NCI-H2029 treated with DMSO at 0.1 percent for 48 hours (cell line): ENCODE measurements at places on chromosomes 4 and X.

- DNase-seq, result no peak
Observed at GRCh38 chrX:125826080-125826479, 340.0 kb downstream of the DCAF12L2 start.

GRCh38 chr4:103372002-103372558 is 173.9 kb upstream of the CENPE start:
- no peak for DNase-seq

DNA sequence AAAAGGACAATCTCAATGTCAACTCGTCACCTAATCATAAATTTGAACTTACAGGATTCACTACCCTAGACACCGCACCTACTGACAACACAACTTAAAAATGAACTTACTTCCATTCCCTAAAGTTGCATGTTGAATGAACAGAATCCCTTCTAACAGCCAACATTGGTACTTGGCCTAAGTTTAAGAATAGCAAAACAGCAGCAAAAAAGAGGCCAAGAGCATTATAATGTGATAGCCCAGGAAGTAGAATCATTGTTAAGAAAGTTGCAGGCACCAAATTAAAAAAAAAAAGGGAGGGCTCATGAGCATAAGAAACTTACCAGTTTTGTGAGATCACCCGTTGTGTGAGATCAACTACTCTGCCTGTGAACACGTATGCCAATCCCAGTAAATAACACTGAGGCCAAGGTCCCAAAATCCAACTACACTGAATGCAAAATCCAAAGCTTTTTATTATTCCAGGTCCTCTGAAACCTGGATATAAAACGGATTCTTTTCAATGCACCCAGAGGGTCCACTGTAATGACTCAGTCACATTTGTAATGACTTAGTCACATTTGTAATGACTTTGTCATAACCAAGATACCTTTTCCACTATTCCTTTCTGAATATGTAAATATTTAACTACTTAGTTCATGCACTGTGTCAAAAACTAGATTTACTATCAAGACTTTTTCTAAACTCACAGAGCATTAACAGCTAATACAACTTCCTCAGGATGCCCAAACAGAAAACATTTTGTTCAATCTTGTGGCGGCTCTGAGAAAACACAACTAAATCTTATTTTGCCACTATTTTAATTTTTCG is 6.8 kb downstream of the HNRNPDL start:
- DNase-seq, result no peak

GRCh38 chrX:130741584-130741983 is 161.4 kb downstream of the ENOX2 start:
- no peak for DNase-seq

DNA sequence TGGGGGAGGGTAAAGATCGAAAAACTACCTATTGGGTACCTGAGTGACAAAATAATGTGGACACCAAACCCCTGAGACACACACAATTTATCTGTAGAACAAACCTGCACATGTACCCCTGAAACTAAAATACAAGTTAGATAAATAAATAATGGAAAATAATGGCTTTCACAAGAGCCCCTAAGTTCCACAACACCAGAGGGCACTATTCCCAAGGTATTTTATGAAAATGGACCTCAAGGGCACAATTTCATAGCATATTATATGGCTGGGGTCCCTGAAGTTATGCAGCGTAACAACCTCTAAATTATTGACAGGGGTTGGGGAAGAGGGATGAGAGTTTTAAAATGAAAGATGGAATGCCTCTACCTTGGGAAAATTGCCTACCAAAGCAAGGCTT is 81.3 kb upstream of the TMEM33 start:
- DNase-seq, result no peak

DNA sequence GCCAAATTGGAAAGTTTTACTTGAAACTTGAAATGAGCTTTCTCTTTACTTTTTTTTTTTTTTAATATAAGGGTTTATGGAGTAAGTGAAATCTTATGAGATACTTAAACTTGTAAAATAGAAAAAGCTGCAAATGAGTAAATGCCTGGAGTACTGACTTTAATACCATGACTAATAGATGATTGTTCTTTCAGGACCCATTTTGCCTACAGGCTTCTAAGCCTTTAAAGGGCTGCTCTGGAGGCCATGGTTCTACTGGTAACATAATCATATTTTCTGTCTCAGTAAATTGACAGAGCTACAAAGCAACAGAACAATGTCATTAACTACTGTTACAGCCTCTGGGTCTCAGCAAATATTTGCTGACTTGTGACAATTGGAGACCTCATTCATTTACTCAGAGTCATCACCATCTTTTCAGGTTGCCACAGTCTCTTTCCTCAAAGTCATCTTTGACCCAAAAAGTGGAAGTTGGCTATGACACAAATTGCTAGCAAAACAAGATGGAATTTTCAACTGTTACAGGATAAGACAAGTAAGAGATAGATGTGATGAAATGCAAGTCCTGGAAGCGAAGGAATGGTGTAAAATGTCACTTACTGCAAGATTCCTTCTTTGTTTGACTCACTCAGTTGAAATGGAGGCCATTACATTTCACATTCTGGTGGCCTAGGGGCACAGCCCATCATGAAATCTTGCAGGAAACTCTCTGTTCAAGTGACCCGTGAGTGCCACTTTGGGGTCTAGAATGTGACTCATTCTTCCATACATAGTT is 132.7 kb downstream of the BTC start:
- DNase-seq, result no peak

DNA sequence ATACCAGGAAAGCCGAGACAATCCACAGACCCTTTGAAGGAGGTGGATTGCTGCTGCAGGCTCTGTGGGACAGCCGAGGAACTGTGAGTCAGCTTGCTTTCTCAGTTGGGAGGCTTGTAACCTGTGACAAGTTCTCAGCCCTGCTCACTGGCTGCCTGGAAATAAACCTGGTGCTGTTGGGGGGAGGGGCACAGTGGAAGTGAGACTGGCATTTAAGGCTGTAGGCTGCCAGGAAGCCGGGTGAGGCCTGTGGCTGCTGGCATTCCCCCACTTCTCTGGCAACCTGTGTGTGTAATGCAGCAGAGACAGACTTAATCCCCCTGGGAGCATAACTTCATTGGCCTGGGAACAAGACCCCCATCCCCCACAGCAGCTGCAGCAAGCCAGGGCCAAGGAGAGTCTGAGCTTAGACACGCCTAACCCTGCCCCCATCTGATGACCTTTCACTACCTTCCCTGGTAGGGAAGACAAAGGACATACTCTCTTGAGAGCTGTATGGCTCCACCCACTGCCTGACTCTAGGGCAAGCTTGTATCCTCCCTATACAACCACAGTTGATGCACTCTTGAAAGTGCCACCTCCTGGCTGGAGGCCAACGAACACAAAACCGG is 64.1 kb downstream of the ALPK1 start:
- peak; percentile 20 for DNase-seq

GRCh38 chr4:178633263-178633662 is 1191.0 kb upstream of the AGA start:
- DNase-seq, result no peak

DNA sequence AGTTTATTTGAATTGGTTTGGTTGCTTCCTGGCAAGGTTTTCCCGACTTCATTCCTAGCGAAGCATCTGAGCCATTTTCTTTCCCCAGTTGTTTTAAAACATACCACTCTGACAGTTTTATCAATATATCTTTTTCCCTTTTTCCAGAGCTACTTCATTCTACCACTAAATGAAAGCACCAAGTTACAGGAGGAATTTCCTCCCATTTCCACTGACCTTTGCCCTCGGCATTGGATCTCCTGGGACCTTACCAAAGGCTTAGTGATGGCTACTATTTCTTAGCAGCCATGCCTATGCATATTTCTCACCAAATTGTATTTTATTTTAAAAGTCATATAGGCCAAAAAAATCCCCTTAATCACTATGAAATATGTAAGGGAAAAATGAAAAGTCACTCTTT is 150.5 kb downstream of the ZNF330 start:
- no peak for DNase-seq

- DNase-seq, result no peak
Observed at GRCh38 chr4:123577225-123577906, 180.8 kb downstream of the SPRY1 start.

DNA sequence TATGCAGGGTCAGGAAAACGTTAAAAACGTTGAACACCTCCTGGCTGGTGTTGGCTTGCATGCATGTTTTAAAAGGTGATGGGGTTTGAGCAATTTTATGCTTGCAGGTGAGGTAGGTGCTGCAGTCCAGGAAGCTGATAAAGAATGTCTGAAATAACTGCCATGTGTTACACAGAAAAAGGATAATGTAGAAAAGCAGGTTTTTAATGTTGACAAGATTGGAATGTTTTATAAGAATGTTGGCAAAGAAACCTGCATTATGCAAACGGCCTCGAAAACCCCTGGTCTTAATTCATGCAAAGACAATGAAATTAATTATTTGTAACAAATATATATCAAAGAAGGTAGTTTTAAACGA is 723.7 kb upstream of the AGA start:
- no peak for DNase-seq

DNA sequence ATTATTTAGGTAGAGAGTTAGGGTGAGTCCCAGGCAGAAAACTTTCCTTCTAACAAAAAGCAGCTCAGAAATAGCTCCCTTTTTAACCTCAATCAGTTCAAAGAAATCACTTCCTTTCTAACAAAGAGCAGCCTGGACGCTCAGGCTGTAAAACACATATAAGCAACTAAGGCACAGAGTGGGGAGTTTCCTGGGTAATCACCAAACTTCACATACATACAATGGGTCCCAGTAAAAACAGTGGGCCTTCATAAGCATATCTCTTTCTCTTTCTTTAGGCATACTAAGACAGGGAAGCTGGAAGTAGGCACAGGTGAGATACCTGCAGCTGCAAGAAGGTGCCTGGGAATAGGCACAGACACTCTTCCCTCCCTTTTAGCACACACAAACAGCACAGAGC is 4.9 kb upstream of the NAF1 start:
- DNase-seq, result no peak

DNA sequence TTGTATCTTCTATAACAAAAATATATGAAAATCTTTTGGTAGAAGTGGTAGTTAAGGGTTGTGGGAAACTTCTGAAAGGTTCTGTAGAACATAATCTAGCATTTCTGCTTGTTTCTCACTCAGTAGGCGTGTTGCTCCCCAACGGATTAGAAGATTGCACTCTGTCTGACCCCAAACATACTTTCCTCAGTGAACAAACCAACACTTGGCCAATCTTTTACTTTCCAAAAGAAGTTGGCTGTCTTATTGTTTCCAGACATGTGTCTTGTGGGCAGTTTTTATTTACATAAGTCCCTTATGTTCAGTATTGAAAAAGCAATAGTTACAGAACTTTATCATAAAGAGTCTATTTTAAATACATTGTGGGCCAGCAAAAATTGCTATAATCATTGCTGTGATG is 312.8 kb upstream of the EPHA5 start:
- no peak for DNase-seq

DNA sequence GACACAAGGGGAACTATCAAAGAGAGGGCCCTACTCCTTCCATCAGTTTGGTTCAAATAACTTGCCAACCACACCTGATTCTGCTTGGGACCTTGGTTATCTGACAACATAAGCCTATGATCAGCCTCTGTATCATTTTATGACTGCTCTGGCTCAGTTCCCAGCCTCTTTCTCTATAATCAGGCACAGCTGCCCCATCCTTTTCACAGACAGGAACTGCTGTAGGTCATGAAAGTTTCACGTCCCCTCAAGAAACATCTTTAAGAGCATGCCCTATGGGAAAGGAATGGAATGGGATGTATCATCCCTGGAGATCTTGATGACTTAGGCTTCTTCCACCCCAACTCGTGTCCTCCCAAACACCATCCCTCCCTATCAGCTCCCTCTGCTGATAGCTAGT is 243.4 kb downstream of the AR start:
- DNase-seq, result no peak

- DNase-seq, result peak; percentile 65
Observed at GRCh38 chr4:78059524-78059889, 2.4 kb downstream of the FRAS1 start.

DNA sequence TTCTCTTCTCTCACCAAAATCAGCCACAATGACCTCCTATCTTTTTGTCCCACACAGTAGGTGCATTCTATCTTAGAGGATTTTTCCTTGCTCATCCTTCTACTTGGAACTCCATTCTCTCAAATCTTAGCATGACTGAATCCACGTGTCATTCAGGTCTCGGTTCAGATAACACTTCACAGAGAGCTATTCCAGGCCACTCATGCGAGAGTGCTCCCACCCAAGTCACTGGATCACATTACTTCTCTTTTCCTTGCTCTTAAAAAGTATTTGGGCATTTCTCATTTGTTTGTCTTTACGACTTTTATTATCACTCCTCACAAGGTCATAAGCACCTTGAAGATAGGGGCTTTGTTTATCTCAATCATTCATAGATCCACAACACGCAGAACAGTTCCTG is 647.5 kb upstream of the TENM3 start:
- DNase-seq, result no peak

- no peak for DNase-seq
Observed at GRCh38 chrX:2452317-2452784, 48.4 kb downstream of the DHRSX start.

- DNase-seq, result no peak
Observed at GRCh38 chr4:66929748-66930147, 615.6 kb downstream of the CENPC start.

DNA sequence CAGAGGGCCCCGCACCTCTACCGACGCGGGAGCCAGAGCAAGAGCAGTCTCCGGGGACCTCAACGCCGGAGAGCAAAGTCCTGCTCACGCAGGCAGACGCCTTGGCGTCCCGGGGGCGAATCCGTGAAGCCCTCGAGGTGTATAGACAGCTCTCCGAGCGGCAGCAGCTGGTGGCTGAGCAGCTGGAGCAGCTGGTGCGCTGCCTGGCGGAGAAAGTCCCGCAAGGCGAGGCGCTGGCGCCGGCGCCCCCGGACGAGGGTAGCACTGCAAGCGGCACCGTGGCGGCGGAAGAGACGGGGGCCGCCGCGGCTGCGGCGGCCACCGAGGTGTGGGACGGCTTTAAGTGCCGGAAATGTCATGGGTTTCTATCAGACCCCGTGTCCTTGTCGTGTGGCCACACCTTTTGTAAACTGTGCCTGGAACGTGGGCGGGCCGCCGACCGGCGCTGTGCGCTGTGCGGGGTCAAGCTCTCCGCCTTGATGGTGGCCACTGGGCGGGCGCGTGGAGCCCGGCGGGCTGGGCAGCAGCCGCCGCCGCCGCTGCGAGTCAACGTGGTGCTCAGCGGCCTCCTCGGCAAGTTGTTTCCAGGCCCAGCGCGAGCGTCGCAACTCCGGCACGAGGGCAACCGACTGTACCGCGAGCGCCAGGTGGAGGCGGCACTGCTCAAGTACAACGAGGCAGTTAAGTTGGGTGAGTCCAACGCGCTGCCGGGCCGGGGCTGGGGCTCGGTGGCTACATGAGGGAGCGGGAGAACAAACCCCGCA is 672 bp downstream of the LONRF3 start:
- DNase-seq, result no peak

GRCh38 chrX:17164941-17165340 is 210.1 kb upstream of the NHS start:
- no peak for DNase-seq

- DNase-seq, result no peak
Observed at GRCh38 chr4:188110741-188111471, 1.5 kb upstream of the TRIML2 start.

DNA sequence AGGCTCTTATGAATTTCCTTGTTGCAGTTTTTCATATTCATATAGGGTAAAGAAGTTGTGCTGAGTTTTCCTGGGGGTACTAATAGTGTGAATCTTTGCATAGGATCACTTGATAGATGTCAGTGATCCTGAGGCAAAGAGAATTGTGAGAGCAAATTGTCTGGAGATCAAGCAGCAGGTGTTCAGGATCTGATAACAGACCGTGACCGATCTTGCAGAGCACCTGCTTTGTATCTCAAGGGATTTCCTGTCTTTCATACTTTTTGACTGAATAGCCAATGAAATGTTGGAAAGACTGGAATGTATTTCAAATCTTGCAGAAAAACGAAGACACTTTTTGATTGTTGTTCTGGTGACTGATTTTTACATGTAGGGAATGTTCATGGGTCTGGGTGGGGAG is 914.5 kb downstream of the STIM2 start:
- no peak for DNase-seq
